D341Med (cell line): ENCODE measurements at places on chromosomes 1 and 21.

DNA sequence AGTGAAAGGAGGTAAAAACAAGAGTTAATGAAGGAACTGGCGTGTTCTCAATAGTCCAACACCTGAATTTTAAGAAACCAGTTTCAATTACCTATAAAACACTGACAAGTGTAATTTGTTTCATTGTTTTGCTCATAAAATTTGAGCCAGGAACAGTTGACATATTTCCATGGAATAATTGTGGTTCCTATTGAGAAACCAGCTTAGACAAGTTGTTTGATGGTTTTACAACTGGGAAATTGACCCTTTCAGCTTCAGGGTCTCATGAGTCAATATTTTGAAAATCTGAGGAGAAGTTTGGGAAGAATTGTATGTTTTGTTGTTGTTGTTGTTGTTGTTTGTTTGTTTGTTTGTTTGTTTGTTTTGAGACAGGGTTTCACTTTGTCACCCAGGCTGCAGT lies 69.1 kb upstream of the GADD45A start:
- DNase-seq, result no peak

GRCh38 chr1:84116558-84116957 lies 27.5 kb upstream of the PRKACB start:
- DNase-seq, result no peak

DNA sequence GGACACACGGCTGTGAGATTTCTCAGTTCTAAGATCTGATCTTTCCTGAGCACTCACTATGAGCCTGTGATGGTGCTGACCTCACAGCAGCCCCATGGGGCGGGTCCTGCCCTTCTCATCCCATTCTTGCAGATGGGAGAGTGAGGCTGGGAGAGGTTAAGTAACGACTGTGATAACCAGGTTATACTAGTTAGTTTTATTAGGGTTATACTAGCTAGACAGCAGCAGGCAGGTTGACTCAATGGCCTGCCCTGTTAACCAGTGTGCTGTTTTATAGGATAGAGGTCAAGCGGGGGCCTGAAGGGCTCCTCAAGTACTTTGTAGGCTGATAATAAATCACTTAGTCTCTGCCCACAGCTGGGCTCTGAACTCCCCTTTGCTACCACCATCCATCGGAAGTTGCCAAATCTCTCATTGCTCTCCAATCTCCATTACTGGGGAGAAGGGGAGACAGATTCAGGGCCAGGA lies 4.8 kb downstream of the CNTN2 start:
- no peak for DNase-seq

DNA sequence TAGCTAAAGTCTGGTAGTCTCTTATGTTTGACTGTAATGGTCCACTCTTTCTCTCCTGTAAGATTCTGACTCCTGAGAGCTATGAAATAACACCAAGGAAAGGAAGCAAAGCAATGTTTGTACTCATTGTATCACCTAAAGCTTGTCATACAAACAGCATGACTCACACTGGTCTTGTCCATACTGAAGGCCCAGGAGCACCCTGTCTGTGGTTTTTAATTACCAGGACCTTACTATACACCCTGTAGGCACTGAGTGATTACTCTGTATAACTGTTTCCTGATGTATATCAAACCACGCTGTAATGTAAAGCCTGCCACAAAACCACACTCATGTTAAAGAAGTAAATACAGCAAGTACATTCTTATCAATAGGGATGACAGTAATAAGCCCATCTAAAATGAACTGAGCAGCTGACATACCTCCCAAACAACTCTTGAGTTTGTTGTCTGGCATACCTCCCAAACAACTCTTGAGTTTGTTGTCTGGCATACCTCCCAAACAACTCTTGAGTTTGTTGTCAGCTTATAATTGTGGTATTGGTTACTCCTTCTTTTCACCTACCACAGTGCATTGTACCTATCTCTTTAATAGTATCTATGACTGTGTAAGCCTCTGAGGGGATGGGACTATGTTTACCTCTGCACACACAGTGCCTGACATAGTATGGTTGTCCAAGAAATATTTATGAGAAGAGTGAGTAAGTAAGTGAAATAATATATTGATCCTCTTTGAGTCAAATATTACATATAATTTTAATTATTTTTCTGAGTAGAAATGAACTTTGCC lies 11.6 kb upstream of the TNFSF18 start:
- no peak for DNase-seq

DNA sequence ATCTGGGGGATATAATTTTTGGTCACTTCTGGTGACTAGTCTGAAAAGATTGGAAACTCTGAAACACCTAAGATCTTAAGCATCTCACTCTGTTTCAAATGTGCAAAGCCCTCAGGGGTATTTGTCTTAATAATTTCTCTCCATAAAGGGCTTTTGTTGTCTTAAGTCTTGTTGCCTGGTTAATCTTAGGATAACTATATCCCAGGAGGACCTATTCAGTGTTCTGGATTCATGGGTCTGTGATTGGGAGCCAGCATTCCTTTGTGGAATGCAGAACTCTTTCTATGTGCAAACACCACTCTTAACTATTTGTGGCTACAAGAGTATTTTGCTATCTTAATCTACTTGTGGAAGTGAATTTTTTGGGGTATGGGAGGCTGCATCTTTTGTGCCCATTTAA lies 1573.0 kb upstream of the PRMT6 start:
- DNase-seq, result no peak
